Stimulated activated CD8-positive, alpha-beta memory T cell treated with anti-CD3 and anti-CD28 coated beads, Interleukin-4, amount 100 ng/mL, for 1 hour (primary cell): ENCODE measurements at places on chromosomes 7 and 10.

- no peak for DNase-seq
Observed at GRCh38 chr10:127715782-127716378, 21.1 kb upstream of the FOXI2 start.

DNA sequence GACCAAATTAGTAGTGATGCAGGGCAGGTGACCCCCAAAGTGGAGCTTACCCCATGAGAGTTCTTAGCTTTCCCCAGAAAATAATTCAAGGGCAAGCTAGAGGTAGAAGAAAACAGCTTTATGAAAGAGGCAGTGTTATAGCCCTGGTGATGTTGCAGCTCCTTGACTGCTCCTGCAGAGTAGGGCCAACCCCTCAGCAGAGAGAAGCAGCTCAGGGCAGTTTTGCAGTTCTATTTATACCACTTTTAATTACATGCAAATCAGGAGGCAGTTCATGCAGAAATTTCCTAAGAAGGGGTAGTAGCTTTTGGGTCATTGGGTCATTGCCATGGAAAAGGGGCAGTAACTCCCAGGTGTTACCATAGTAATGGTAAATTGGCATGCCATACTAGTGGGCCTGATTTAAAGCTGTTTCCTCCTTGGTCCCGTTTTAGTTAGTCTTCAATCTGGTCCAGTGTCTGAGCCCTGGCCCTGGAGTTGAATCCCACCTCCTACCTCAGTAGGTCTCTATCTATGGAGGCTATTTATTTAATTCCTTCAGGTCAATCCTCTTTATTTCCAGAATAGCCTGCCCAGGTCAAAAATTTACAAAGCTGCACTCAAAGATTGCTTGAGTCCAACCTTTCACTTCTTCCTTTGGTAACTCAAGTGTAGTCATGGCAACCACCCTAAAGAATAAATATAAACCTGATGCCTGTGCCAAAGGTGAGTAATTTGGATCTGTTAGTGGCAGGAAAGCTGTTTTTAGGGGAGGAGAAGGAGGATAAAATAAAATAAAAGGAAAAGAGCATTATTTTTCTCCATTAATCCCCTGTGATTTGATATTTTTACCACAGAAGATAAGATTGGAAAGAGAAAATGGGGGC is 29.5 kb downstream of the PLXDC2 start:
- no peak for DNase-seq

DNA sequence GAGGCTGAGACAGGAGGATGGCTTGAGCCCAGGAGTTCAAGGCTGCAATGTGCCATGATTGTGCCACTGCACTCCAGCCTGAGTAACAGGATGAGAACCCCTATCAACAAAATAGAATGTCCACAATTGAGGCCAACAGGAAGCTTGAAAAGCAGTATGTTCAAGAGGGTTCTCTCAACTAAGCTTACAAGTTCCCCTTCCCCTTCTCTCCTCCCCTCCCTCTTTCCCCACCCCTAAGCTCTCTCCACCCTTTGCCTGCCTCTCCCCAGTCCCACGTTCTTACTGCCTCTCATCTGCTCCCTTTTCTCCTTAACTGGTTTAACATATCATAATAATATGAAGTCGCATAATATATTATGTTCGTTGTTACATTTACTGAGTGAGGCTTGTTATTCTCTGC is 35.4 kb downstream of the KIAA1549 start:
- no peak for DNase-seq

DNA sequence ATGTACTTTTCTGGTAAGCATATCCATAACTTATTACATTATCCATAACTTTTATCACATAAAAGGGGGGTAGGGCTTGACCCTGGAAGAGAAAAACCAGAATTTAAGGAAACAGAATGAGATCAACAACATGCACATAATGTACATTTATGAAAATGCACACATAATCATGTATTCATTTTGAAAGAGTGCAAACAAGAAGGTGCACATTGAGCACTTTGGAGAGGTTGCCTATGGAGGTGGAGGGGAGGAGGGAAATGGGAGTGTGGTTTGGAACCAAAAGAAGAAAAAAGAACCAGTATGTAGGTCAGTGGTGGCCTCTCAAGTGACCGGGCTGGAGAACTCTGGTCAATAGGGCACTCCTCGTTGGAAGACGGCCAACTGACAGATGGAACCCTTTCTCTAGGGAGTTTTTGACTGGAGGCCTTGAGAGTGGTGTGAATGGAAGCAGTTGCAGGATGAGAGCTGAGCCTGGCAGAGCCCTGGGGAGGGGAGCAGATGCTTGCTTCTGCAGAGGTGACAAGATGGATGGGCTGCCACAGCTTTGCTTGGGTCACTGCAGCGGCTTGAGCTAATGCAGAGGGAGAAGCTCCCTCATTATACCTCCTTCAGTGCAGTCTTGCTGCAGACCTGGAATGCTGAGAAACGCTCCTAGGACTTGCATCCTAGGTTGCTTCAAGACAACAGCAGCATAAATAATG is 192.7 kb downstream of the SEC23IP start:
- DNase-seq: no peak

- DNase-seq: no peak
Observed at GRCh38 chr7:98178321-98178720, 32.9 kb upstream of the BHLHA15 start.

DNA sequence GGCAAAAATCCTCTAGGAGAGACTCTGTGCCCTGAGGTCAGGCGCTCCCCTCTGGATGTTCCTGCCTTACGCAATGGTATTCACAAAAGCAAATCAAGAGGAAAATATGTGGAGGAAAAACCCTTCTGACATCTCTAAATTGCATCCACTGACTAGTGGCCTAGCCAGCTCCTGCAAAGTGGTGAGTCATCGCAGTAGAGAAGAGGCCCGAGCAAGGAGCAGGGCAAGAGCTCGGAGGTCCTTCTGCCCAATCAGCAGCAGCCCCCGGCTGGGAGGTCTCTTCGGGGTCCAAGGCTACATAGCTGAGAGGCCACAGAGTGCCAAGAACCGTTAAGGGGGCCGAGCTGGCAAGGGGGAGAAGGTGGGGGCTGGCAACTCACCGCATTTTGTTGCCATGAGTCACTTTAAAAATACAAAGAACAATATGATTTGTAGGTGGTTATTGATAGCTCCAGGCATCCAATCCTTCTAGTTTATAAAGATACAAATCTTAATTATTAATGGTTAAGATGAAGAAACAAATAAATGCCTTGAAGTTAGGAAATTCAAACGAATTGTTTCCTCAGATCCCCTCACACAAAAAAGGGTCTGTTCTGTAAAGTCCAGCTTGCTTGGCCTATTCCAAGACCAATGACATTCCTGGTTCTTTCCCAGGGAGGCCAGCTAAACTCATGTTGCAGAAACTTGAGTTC is 161.6 kb downstream of the PKD1L1 start:
- no peak for DNase-seq

DNA sequence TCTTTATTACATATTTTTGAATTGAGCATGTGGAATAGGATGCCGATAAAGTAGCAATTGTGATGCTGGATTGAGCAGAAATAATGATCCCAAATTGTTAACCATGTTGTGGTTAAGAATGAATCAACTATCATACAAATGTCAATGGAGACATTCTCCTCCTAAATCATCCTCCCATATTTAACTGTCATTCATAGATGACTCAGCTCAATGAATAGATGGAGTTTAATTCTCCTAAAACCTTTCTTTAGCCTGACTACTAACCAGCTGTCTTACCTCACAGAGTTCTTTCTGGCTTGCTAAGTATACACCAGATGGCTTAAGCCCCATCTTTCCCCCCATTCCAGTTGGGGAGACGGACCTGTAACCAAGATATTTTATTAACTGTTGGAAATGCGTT is 23.4 kb upstream of the NPS start:
- DNase-seq: no peak

- DNase-seq: no peak
Observed at GRCh38 chr7:32163141-32163806, 93.1 kb upstream of the PDE1C start.

- DNase-seq: no peak
Observed at GRCh38 chr10:71368643-71369042, 28.1 kb upstream of the CDH23 start.

GRCh38 chr10:78212060-78212785 is 178.6 kb downstream of the RPS24 start:
- DNase-seq: no peak

DNA sequence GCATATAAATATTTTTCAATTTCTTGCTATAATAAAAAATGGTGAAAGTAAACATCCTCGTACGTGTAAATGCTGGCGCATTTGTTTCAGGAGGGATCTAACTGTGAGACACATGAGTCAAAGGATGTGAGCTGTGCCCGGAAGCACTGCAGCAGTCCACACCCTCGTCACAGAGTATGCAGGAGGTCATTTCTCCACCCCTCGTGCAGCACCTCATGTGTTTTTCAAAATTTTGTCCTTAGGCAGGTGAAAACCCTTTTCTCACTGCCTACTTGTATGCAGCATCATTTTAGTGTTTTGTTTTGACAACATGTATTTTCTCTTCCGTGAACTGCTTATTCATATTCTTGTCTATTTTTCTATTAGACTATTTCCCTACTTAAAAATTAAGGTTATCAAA is 162.7 kb downstream of the AVL9 start:
- no peak for DNase-seq

DNA sequence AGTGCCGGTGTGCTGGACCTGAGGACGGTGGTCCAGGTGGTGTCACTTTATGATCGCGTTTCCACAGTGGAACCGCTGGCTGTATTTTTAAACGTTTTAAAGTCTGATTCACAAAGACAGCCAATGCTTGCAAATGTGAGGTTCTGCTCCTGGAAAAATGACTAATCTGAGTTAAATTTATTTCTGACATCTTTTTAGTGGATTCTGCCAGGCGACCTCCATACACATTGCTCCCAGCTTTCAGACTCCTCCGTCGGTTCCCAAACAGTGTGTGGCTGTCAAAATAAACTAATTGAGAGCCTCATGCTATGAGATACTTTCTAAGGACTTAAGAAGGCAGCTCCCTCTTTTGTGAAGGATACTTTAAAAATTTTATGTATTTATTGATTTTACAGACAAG is 12.7 kb upstream of the TTYH3 start:
- DNase-seq: no peak

GRCh38 chr7:4166340-4166739 is 515.8 kb upstream of the FOXK1 start:
- no peak for DNase-seq

- no peak for DNase-seq
Observed at GRCh38 chr7:132742189-132742612, 165.9 kb upstream of the PLXNA4 start.

- no peak for DNase-seq
Observed at GRCh38 chr7:139661043-139661440, 116.8 kb downstream of the HIPK2 start.

DNA sequence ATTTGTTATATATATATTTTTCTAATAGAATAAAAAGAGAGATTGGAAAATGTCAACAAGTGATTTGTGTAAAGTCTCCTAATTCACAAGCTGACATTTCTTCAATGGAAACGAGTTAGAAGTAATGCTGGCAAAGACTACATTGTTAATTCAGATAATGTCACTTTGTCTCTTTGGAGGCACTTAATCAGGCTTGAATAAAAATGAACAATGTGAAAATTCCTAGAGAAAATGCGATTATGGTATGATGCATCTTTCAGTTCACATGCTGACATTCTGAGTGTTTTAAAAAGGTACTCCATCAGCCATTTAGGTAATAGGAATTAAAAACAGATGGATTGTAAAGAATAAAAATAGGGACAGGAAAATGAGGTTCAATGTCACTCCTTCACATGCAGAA is 100.1 kb downstream of the SLC13A1 start:
- no peak for DNase-seq

DNA sequence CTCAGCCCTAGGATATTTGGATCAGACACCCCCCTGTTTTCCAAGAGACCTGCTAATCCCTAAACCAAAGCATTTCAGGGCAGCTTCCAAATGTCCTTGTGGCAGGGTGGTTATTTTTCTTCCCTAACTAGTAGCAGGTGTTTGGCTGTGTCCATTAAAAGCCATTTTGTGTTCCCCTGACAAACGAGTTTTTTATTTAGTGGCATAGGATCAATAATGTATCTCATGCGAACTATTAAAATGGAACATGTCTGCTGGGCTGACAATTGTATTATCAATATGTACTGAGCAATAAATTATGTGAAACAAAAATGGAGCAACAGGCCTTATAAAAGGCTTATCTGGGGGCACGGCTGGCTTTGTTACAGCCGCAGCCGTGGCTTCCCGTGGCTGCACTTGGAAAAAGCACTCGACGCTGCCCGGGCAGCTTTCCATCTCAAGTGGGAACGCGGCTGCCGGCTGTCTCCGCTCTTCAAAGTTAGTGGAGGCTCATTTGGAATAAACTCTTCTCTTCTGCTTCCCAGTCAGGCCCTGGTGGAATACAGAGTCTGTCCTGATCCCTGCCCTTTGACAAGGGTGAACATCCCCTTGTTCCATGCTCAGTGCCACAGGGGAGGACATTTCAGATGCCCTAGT is 554.3 kb downstream of the TYW1 start:
- DNase-seq: no peak

DNA sequence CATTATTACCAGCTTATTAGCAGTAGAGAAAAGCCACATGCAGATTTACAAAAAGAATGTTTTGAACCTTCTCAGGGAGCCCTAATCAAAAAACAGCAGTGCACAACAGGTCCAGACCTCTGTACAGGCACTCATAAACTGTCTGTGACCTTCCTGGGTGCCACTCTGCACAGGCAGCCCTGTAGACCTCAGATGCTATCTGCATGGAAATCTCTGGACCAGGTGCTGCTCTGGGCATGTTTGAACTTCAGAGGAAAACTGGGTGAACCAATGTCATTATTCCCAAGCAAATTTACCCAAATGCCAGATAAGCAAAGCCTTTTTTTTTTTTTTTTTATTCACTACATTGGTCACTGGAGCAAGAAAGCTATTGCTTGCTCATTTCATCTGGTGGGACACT is 104.2 kb downstream of the NPY start:
- DNase-seq: no peak

GRCh38 chr10:112275512-112276245 is 7.5 kb upstream of the TECTB start:
- no peak for DNase-seq

GRCh38 chr7:155371331-155371883 is 73.7 kb downstream of the INSIG1 start:
- no peak for DNase-seq

GRCh38 chr10:435397-435796 is 254.1 kb downstream of the DIP2C start:
- no peak for DNase-seq

DNA sequence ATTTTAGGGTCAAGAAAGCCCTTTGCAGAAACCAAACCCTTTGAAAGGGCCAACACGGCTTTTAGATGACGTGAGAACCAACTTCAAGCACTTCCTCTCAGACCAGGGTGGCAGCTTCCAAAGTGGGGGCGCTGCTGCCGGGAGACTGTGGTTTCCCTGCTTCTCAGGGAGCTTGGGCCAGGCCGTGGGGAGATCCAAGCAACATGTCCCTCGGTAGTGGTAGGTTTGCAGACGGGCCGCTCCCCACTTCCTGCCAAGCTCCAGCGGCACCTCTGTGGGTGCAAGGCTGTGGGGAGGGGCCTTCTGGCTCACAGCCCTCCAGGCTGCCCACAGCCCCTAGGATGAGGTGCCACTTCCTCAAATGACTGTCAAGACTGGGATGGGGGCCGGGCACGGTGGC is 132.4 kb downstream of the FAM53B start:
- DNase-seq: peak; percentile 21

- DNase-seq: no peak
Observed at GRCh38 chr10:123639131-123639530, 27.0 kb upstream of the GPR26 start.

GRCh38 chr10:20890009-20890408 is 7.1 kb downstream of the NEBL start:
- DNase-seq: no peak
